Cortex of kidney (tissue), 1 donor: ENCODE measurements at places on chromosomes 6 and 20.

GRCh38 chr6:21138336-21139069 lies 455.0 kb upstream of the SOX4 start:
- no peak for DNase-seq

DNA sequence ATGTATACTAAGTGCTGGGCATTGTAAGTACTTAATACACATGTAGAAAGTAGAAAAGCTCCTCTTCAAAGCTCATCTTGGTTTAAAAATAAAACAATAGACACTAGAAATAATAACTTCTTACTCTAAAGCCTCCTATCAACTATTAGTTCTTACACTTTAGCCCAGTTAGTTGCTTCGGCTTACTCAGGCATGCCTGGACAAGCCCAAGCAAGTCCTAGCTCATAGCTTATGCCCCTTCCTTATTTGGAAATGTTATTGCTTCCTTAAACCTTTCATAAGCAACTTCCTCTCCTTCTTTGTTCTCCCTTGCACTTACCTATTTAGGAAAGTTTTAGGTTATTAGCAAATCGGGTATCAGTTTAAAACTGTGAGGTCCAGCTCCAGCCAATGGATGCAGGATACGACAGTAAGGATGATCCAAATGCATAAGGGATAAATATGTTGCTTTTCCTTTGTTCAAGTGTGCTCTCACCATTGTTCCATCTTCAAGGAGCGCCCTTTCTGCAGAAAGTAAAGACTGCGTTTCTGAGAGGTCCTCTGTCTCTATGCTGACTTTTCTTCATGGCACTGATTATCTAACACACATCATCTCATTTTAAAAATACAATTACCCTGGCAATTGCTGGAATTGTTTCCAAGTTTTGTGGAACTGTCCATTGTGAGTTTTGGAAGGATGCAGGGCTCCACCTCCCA lies 12.3 kb downstream of the TMEM30A start:
- no peak for DNase-seq

DNA sequence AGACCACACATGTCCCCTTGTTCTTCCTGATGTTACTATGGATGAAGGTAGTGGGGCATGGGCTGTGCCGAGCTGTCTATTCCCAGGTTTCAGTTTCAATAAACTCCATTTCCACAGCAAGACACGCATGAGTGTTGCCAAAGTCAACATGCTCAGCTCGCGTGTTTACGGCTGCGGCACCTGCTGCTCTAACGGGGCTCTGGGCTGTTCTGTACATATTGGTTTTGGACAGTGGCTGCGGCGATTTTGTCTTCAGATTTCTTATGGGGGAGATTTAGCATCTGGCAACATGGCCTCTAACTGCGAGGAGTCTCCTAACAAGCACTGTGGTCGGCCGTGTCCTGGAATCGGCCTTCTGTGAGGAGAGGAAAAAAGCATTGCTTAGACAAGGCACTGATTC lies 58.6 kb downstream of the TMEM242 start:
- no peak for DNase-seq

- DNase-seq = no peak
These were observed 281.7 kb downstream of the CDC5L start for GRCh38 chr6:44668976-44669934.

DNA sequence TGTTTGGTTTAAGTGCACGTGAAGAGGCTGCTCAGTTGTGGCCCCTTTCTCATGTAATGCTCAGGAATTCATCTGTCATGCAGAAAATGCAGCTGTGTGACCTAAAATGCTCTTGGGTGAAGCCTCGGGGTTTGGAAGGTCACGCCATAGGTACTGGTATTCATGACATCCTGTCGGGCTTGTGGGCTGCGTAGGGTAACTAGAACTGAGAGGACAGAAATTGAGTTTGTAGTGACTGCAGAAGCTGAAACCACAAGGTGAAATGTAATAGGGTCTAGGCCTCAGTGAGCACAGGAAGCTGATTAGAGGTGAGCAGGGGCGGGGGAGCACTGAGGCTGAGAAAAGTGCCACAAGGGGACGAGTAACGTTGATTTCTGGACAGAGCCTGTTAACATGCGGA lies 128.8 kb downstream of the SOBP start:
- DNase-seq = no peak

- DNase-seq = no peak
These were observed 58.6 kb upstream of the SNX9 start for GRCh38 chr6:157764178-157765068.

DNA sequence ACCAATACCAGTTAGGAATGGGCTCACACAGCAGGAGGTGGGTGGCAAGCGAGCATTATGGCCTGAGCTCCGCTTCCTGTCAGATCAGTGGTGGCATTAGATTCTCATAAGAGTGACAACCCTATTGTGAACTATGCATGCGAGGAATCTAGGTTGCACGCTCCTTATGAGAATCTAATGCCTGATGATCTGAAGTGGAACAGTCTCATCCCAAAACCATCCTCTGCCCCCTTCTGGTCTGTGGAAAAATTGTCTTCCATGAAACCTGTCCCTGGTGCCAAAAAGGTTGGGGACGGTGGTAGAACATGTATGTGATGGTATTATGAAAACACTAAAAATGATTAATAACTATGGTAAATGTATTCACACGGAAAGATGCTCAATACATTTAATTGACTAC lies 99.7 kb upstream of the HIVEP1 start:
- DNase-seq = no peak

- no peak for DNase-seq
These were observed 7.4 kb upstream of the CD83 start for GRCh38 chr6:14110001-14110818.

DNA sequence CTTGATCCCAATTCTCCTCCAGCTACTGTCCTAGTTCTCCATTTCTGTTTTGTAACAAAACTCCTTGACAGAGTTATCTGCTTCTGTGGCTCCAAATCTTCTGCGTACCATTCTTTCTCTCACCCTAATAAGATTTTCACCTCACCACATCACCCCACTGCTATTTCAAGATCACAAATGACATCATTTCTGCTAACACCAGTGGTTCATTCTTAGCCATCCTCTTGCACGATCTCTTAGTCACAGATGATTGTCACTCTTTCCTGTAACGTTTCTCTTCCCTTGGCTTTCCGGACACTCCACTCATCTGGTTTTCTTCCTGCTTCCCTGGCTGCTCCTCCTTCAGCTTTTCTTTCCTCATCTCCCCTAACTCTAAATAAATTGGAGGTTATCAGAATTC lies 56.8 kb upstream of the FABP7 start:
- DNase-seq = no peak

DNA sequence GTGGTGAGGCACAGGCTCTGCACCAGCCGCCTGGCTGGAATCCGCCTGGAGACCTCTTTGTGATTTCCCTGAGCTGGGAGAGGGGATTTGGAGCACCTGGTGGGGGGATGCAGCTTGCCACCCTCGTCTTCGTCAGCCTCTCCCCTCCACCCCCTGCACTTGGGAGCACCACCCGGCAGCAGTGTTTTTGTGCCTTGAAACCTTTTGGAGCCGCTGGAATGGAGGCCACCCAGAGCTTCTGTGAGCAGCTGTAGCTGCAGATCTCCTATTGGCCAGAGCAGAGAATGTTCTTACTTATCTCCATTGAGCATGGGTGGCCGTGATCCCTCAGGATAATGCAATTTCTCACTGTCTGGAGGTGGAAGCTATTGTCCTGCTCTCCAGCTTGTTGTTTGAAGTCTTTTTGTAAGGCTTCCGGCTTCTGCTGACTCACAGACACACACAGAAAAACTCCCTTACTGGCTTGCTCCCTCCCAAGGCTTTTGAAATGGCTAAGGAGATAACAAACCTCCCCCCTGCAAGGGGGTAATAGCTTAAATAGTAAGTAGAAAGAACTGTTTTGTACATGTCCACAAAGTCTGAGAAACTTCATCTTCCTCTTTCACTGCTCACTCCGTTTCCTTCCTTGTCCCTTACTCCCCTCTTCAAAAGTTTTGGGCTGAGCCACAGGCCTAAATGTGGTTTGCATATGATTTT lies 271.2 kb downstream of the PRL start:
- peak; percentile 7 for DNase-seq

DNA sequence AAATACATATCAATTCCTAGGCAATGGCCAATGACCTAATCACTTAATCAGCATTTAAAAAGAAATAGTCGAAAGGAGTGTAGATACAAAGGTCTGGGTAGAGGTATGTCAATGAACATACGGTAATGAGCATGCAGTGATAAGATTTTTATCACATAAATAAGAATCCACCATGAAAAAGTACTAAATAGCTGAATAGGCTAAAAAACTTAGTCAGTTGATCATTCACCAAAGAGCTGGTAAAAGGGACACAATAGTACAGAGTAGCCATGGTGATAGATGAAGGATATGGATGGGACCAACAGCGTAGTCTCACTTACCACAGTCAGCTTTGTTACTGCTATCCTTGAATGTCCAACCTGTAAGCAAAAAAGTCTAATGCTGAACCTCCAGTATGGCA lies 1018.6 kb upstream of the EYS start:
- DNase-seq = no peak

GRCh38 chr20:24004471-24004870 lies 15.9 kb upstream of the GGTLC1 start:
- no peak for DNase-seq
